Activated T-cell treated with anti-CD3 and anti-CD28 coated beads for 48 hours (primary cell): ENCODE measurements at places on chromosomes 12 and 14.

- no peak for DNase-seq
These were observed 100.7 kb downstream of the TSPAN9 start for GRCh38 chr12:3177778-3178425.

GRCh38 chr12:109642506-109643132 is 69.0 kb downstream of the MVK start:
- no peak for DNase-seq

DNA sequence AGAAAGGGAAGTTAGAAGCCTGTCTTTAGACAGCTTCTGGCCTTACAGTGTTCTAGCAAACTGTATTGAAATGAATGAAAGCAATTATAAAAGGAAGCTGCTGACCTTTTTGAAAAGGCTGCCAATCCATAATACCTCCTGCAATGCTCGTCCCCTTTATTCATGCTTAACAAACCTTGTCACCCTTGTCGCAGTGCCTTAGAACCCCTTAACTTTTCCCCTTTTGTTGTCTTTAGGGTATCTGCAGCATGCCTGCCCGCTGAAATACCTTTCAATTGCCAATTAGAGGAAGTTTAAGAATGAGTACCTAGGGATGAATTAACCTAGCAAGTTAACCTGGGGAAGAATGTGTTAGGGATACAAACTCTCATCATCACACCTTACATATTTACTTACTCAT is 731.2 kb downstream of the RERGL start:
- no peak for DNase-seq

DNA sequence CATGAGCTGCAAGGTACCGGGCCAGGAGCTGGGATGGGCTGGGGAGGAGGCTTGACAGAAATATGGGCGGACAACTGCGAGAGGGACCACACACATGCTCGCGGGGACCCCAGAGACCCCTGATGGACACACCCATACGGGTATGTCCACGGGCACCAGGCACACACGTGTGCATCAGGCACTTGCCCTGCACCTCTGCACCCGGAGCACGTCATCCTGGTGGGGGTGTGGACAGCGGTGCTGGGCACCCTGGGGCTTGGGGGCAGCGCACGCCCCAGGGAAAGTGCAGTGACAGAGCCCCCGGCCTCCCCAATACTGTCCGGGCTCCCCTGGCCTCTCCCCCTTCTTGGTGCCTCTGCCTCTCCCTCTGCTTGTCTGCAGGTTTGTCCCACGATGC is 1.7 kb upstream of the CRIP1 start:
- DNase-seq, result no peak

DNA sequence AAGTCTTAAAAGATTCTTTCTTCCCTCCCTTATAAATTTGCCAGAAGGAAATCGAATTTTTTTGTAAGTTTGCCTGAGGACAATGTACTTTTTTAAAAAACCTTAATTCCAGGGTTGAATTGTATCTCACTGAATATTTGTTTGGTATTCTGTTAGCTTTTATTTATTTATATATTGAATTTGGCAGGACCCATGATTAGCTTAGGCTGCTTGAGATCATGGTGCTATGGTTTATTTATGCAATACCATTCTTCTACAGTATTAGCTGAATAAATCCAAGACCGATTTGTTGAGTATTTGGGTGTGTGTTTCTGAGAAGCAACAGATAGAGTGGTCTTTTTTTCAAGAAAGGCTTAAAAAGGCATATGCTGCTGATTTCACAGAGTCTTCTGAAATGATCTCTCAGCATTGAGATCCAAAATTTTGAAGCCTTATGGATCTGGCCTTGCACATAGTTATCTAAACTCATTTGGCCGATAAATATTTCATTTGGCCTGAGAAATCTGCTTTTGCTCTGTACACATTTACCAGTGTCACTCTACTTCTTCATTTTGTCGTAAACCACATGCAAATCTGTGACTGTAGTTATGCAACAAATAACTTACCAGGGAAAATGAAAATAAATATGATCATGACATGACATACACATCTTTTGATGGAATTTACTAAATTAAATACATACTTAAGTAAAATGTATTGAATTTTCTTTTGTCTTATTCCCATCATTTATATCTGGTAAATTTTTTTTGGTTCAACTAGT is 265.8 kb upstream of the FLRT2 start:
- DNase-seq, result no peak

DNA sequence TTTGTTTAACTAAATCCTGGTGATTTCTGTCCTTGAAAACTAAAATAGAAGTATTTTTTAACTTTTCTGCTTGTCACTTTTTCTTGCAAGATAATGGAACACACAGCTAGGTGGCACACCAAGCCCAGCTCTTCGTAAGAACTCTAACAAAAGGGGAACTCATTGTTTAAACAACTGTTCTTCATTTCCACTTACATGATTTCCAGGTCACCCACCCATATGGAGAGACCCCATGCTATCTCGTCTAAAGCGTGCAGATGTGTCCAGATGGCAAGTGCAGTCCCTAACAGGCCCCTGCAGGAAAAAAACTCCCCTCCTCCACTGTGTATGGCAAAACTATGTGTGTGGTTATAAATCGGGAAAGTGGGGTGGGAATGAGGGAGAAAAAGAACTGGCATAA is 43.3 kb upstream of the NT5DC3 start:
- no peak for DNase-seq

GRCh38 chr14:31543969-31544799 is 17.0 kb upstream of the NUBPL start:
- DNase-seq, result no peak

DNA sequence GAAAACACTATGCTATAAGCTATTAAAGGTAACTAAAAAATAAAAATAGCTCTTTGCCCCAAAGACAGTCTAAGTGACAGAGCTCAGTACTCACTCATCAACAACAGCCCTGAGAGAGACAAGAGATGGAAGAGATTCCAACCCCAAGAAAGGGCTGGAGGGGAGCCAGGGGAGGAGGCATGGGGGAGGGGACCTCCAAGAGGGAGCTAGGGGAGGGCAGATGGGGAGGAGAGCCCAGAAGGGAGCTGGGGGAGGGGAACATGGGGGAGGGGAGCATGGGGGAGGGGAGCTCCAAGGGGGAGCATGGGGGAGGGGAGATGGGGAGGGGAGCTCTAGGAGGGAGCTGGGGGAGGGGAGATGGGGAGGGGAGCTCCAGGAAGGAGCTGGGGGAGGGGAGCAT is 7.7 kb downstream of the SSH1 start:
- DNase-seq, result no peak

GRCh38 chr12:51932218-51933076 is 19.1 kb upstream of the ACVR1B start:
- DNase-seq, result no peak

- DNase-seq, result no peak
These were observed 29.0 kb downstream of the DLK1 start for GRCh38 chr14:100755649-100756048.

DNA sequence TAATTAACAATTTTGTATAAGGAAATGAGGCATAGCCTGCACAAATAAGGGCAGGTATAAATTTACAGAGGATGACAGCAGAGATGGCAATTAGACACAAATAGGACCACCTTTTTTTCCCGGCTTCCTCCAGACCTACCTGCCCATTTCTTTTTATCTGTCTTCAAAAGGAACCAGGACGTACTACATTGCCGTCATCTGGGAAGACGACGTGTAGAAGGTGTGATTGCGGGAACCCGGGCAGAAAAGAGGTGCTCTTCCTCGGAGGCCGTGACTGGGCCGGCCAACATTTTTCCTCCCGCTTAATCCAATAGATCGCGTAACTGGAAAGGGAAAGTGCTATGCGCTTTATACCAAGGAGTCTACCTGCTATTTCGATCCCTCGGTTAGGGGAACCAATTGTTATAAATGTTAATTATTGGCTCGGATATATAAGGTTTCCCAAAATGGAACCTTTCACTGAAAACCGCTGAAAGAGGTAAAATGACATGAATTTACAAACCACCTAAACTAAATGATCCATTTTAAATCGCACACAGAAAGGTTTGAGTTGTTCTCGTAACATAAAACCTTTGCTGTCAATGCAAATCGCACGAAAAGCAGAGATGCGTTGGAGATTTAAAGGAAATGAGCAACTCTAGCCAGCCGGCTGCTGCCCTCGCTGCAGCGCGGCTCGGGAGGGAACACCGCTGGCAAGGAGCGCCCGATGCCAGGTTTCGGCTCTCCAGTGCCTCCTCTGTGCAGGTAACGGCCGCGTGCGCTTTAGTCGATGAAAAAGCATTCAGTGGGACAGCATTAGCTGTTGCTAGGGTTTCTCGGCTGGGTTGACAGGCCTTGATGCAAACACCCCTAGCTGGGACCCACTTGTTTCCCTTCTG is 2.8 kb upstream of the SIX1 start:
- DNase-seq, result no peak

DNA sequence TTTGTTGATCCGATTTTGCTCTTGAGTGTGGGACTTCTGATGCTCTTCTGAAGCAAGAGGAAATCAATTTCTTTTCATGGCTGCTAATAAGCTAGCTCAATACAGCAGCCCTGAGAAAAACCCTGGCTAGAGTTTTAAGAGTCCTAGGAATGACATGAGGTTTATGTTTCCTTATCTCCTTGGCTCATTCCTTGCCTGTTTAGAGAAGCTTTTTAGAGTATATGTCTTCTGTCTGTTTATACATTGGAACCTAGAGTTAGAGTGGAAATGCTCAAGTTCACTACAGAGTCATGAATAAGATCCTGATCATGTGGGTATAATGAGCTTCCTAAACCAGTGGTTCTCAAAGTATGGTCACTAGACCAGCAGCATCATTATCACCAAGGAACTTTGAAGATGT is 34.5 kb downstream of the SMOC1 start:
- DNase-seq, result no peak

DNA sequence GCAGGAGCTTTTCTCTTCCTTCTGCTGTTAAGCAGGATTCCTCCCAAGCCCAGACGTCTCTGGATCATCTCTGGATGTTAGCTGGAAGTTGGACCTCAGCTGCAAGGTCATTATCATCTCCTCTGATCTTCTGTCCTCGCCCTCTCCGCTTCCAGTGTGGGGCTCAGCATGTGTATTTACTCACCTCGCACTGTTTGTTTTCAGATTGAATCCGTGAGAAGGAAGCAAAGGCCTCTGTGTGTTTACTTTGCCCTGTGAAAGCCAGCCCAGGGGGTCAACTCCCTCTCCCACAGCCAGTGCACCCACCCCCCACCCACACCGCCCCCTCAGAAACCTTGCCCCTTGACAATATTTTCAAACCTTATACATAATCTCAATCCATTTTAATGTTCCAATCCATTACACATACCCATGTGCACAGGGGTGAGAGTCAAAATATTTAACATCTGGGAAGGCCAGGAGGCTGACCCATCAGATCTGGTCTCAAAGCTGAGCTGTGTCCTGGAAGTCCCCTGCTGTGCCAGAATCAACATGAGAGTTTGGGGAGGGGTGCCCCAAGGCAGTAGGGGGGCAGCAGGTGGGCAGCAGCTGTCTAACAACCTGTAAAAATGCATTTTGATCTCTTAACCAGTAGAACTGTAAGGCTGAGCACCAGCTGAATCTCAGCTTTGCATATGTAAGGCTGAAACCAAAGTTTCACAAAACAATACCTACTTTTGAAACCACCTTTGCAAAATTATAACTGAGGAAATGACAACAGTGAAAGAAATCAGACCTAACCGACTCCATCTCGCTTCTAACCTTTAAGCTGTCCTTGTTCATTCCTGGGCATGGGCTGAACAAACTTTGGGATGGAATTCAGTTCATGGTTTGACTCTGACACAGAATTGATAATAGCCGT is 157.9 kb downstream of the ZNF664 start:
- no peak for DNase-seq

DNA sequence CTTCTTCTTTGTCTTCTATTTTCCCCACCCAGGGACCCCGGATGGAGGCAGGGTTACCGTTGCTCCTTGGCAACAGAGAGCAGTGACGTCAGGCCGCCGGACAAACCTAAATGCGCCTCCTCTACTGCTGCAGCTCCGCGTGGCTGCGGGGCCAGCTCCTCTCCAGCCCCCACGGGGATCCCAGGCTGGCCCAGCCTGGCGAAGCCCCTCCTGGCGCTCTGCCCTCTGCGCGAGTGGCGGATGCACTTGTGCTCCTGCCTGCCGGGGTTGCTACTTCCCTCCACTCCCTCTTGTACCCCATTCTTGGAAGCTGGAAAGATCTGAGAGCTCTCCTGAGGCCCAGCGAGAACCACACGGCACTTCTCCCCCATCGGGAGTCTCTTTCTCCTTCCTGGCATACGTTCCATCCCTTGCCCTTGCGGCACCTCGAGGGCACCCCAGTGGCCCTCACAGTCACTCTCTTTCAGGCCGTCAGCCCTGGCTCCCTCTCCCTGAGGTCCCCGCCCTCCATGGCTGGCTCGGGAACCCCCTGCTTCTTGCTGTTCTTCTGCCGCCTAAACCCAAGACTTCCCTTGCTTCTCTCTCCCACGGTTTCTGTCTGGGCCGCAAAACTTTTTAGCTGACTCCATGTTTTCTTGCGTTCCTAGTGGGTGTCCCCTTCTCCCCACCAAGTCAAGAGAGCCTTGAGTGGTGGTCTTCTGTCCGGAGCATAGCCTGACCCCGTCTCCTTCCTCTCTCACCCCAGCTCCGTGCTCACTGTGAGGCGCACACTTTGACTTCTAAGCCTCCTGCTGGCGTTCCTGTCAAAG is 121.7 kb downstream of the PAPOLA start:
- no peak for DNase-seq

GRCh38 chr14:77043984-77044485 is 15.5 kb upstream of the IRF2BPL start:
- no peak for DNase-seq

GRCh38 chr12:25301798-25302197 is 51.1 kb upstream of the KRAS start:
- DNase-seq, result no peak

GRCh38 chr14:80587096-80587724 is 354.3 kb downstream of the CEP128 start:
- DNase-seq, result no peak

- DNase-seq, result no peak
These were observed 147.9 kb downstream of the DACT1 start for GRCh38 chr14:58785701-58786100.

GRCh38 chr12:19158923-19159322 is 29.4 kb downstream of the PLEKHA5 start:
- DNase-seq, result no peak

DNA sequence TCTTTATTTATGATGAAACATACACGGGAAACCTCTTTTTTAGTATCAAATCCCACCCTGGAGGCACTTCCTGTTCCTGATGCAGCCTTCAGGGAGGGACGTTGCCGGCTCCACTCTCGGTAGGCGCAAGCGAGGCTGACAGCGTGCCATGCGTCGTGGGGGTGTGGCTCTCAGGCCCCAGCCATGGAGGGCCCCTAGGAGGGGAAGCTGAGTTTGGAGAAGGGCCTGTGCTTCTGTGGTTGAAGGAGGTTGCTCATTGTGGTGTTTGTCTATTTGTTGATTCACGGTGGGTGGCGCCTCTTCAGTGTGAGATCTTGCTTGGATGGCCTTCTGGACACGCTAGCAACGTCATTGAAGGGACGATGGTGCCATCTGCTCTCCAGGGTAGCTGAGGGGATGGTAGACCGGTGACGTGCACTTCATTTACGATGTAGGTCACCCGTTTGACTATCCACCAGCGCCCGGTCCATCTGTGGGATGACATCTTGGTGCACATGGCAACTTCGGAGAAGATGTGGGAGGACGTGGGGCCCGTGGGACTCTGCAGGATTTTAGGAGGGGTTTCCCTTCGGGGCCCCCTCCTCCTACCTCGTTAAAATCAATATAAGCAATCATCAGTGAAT is 126.3 kb upstream of the RTL1 start:
- DNase-seq, result no peak

- no peak for DNase-seq
These were observed 11.0 kb downstream of the SLCO1A2 start for GRCh38 chr12:21323736-21324135.

- DNase-seq, result no peak
These were observed 62.5 kb downstream of the ITPR2 start for GRCh38 chr12:26770239-26771070.

- no peak for DNase-seq
These were observed 2.2 kb downstream of the SERPINA9 start for GRCh38 chr14:94473666-94474410.

GRCh38 chr12:63045020-63045860 is 105.8 kb downstream of the AVPR1A start:
- DNase-seq, result no peak
